Activated naive CD4-positive, alpha-beta T cell treated with anti-CD3 and anti-CD28 coated beads, Interleukin-2, amount 50 U/mL, for 16 hours (primary cell): ENCODE measurements at places on chromosomes 2 and 18.

GRCh38 chr18:63421514-63421913, 762 bp downstream of the VPS4B start:
- no peak for DNase-seq

DNA sequence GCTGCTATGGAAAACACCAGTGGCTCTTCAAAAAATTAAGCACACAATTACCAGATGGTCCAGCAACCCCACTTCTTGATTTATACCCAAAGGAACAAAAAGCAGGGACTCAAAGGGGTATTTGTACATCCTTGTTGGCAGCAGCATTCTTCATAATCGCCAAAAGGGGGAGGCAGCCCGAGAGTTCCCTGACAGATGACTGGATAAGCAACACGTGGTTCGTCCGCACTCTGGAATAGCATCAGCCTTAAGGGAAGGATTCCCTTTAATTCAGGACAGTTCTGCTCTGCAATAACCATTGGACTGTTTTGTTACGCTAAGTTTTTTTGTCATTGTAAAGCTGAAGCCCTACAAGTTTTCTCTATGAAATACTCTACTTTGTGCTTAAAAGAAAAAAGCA, 76.7 kb upstream of the TWIST2 start:
- DNase-seq, result no peak

GRCh38 chr2:172090044-172090961, 5.0 kb downstream of the DLX1 start:
- no peak for DNase-seq

- DNase-seq, result peak; percentile 36
Observed at GRCh38 chr2:172449911-172450550, 22.6 kb downstream of the ITGA6 start.

DNA sequence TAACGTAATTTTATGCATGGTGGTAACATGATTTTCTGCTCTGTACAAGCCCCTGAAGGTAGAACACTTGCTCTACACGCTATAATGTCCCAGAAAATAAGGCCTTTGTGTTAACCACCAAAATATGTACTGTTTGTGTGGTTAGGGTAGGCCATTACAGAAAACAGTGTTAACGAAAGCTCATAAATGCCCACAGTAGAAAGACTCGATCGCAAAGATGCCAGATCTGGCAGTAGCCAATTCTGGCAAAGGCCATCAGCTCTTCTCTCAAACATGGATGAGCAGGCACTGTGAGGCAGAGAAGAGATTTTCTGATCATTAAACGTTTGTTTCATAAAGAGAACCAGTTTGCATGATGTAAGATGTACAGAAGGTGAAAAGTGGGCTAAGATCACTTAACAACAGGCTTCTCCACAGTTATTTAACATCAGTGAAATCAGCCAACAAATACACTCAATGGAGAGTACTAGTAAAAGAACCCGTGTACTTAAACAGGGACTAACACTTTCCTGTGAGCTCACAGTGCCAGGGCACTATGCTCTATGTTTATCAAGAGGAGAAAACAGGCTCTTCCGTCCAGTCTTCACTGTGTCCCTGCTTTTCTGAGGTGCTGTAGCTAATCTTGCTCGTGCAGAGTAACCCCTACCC, 80.3 kb downstream of the SPRED2 start:
- DNase-seq, result no peak
